NCI-H446 (cell line): ENCODE measurements at places on chromosomes 13 and 19.

DNA sequence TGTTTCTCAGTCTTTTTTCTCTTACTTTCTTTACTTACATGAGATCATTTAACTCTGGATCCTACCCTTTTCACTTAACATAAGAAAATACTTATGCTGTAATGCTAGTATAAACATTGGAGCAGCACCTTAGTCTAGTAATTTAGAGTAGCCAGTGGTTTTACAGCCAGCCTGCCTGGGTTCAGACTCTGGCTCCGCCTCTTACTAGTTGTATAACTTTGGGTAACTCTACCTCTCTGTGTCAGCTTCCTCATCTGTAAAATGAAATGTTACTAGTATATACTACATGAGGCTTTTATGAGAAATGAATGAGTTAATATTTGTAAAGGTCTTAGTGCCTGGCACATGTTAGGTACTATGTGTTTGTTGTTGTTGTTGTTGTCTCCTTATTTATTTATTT is 5.6 kb downstream of the CDADC1 start:
- no peak for DNase-seq

DNA sequence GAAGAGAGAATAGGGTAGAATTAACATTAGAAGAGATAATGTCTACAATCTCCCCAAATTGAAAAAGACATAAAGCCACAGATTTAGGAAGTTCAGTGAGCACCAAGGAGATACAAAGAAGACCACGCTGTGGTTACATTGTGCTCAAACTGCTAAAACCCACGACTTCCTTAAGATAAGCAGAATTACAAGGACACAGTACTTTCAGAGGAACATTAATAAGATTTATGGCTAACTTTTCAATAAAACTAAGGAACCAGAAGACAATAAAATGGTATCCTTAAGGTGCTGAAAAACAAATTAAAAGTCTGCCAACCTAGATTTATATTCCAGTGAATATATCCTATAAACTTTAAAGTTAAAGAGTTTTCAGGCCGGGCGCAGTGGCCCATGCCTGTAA is 7.4 kb upstream of the IL17D start:
- no peak for DNase-seq

GRCh38 chr19:58311345-58311865 is 6.2 kb downstream of the ERVK3-1 start:
- peak; percentile 21 for DNase-seq

GRCh38 chr13:21231426-21231940 is 55.0 kb downstream of the MRPL57 start:
- no peak for DNase-seq

- DNase-seq = no peak
Observed at GRCh38 chr19:49216071-49216470, 58.5 kb downstream of the TRPM4 start.

DNA sequence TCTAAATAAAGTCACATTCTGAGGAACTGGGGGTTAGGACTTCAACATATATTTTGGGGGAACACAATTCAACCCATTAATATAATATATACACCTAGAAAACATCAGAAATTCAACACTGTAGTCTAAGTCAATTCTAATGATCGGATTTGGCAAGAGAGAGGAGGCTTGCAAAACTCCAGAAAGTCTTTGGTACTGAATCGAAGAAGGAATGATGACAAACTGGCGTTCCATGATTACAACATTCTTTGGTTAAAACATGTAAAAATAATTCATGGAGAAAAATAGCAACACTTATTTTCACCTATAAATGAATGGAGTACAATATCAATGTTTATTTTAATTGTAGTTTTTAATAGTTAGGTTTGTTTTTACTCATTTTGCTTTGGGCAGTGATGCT is 62.4 kb downstream of the MBNL2 start:
- no peak for DNase-seq

DNA sequence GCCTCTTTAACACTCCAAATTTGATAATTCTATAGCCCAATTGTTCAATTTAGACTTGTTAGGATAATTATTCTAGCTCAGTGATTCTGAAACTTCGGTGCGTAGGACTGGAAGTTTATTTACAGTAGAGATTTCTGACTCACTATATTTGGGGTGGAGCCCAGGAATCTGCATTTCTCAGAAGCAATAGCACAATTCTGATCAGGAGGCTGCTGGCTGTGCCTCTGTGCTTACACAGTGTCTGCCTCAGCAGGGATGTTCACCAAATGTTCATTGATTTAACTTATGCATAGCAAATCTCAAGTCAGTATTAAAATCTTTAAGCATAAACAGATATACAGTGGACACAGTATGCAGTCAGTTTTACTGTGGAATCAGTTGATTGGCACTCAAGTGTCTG is 45.8 kb downstream of the ATP8A2 start:
- no peak for DNase-seq

DNA sequence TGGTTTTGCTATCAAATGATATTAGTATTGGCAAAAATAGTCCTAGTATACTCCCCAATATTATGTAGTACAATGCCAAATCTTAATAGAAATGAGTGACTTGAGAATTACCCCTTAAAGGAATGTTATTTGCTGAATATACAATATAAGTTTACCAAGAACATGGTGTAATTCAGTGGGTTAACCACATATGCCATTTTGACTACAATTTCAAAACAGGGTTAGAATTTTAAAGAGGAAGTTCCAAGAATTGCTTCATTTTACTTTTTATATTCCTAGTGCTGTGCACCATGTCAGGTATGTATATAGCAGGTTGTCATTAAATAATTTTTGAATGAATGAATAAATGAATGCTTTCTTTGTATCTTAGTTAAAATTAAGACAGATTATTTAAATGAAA is 66.3 kb downstream of the LMO7 start:
- DNase-seq = no peak

- DNase-seq = no peak
Observed at GRCh38 chr13:41611385-41611784, 154.0 kb downstream of the RGCC start.

- DNase-seq = no peak
Observed at GRCh38 chr19:47756953-47757608, 11.7 kb downstream of the NOP53 start.

- DNase-seq = no peak
Observed at GRCh38 chr19:45763691-45764294, 5.3 kb downstream of the SIX5 start.

- no peak for DNase-seq
Observed at GRCh38 chr13:91311491-91311890, 36.0 kb upstream of the MIR17HG start.

- DNase-seq = no peak
Observed at GRCh38 chr13:48158915-48159314, 64.0 kb upstream of the MED4 start.

DNA sequence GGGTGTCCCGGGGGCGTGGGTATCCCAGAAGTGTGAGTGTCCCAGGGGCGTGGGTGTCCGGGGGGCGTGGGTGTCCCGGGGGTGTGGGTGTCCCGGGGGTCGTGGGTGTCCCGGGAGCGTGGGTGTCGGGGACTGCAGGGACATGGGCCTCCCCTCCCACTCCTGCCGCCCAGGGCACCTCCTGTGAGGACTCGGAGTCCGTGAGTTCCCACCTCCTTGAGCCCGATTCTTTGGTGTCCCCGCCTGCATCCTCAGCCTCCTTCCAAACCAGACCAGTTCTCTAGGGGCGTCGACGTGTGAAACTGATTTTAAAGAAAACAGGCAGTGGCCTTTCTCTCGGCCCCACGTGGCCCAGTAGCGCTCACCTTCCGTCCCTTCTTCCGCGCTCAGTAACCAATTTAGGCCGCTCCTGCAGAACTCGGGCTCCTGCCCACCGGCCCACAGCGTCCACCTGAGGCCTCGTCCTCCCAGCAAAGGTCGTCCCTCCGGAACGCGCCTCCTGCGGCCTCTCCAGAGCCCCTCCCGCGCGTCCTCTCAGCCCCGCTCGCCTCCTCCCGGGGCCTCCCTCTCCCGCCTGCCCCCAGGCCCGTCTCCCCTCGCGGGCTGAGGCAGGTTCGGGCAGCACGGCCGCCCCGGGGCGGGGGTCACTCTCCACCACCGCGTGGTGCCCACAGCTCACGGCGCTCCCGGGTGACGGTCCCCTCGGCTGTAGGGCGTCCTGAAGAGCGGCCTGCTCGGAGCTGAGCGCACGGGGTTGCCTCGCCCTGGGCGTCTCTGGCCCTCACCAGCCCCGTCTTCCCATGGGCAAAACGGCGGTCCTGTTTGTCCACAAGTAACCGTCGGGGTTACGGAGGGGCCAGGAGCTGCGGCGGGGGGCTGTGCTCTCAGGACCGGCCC is 3.8 kb downstream of the F7 start:
- DNase-seq = no peak

GRCh38 chr19:18519962-18520847 is 1.7 kb downstream of the ELL start:
- peak; percentile 54 for DNase-seq

DNA sequence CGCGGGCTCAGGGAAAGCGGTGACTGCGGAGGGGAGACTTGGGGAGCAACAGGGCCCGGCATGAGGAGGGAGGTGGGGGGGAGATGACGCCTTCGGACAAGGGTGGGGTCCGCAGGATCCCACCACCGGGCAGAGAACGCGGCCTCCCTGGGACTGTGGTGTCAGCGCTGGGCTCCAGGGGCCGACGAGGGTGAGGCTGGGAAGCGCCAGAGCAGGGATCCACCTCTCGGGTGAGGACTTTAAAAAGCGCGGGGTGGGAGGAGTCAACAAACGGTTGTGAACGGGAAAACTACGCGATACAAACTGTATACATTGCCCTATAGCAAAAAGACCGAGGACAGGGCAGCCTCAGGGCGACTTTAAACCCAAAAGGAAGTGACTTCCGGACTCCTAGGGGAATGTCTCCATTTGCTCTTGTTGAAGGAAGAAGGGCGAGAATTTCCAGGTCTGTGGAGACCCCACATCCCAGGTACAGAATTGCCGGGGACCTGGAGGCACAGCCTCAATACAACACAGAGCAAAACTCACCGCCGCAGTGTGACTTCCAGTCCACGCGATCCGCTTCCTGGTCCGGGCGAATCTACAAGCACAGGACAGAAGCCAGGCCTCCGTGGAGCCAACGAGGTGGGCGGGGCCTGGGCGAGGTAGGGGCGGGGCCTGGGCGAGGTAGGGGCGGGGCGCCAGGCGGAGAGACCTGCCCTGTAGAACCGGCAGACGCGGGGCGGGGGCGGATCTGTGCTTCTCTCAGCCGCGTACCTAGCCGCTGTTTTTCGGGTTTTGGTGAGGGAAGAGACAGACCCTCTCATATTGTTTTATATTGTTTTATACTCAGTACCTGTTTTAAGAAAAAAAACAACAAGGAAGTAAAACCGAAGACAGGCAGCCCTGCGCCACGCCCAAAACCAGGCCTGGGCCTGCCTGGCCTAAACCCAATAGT is at the start of gene ZNF888:
ZNF888 (minus strand) TSS at position 588 of the 937 bp plus-strand sequence. CDS start 5,555 bp downstream, outside the sequence.
- no peak for DNase-seq

DNA sequence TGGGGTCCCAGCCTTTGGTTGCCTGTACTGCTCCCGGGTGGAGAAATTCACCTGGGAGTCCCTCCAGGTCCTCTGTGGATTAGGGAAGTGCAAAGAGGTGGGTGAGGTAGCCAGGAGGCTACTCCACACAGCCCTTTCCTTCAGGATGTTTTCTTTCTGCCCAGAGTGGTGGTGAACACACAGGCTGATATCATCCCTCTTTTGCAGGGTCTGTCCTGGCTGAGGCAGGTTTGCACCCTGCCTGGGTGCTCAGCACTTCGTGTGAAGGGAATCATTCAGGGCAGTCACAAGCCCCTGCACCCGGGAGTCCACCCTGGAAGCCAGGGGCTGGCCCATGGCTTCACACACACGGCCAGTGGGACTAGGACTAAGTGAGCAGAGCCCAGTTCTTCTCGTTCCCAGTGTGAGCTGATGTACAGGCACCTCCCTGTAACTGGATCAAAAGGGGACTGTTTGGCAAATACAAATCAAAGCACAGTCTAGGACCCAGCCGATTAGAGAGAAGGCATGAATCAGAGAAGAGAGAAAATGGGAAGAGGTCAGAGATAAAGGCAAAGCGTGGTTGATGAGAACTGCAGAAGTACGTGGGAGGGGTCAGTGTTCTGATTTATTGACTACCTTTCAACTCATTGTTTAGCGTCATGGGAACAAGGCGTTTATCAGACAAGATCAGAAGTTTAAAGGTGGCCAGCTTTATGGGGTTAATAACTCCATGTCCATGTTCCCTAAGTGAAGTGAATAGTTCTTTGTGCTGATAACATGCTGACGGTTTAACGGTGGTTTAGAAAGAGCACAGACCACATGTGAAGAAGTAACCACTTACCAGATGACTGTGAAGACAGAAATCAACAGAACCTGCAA is 30.4 kb upstream of the SPATA13 start:
- DNase-seq = no peak

DNA sequence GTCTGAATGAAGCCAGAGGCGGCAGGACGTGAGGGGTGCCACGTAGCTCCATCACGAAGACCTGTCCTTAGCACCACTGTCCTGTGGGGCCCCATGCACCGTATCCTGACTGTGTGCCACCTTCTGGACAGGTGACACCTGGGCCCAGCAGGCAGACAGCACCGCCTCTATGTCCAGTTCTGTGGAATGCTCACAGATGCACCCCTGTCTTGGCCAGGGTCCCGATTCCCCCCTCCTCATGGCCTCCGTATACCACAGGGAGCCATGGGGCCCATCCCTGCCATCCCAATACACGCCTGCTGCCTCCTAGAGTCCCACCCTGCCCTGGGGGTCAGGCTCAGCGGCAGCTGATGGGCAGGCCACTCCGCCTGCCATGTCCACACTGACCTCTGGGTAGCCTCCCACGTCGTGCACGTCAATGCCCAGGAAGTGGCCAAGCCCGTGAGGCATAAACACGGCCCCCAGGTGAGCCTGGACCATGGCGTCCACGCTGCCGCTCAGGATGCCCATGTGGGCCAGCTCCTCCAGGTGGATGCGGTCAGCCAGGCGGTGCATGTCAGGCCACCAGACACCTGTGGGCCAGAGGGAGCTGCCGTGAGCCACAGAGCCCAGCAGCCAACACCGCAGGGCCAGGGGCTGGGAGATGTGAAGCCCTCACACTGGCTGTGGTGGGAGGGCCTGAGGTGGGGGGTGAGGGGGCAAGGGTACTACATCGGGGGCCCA is 17.6 kb downstream of the CEBPG start:
- no peak for DNase-seq

GRCh38 chr19:8487137-8487851 is 15.1 kb downstream of the PRAM1 start:
- DNase-seq = no peak

- DNase-seq = no peak
Observed at GRCh38 chr13:76499891-76500290, 386.3 kb downstream of the KCTD12 start.

DNA sequence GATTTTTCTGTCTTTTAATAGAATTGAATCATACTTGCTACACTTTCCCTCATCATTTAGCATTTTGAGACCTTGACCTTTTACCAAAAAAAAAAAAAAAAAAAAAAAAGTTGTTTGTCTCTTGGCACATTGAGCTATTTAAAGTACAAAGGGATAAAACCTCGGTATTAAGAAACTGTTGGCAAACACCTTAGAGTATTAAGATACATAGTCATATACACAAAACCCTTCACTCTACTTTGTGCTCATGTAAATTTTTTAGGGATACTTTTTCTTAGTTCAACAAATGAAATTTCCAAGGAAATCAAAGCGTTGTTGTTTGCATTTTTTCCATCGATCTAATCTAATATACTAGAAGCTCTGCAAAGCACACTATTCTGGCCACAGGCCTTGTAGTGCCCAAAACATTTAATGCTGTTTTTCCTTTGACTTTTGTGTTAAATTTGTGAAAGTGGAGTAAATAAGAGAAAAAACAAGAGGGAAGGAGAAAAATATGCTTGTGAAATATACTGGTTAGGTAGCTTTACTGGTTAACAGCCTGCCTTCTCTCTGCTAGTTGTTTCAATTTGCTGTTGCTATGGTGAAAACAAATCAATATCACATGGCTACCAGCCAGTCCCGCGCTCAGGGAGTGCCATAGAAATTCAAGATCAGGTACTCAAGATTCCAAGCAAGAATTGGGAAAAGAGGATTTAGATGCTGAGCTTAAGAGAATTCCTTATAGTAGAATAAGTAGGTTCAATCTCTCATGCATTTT is 2.6 kb downstream of the MBNL2 start:
- DNase-seq = no peak
